ENCODE measurements at places on chromosomes 5 and 9. TPM values are rescaled to one million over a fixed set of nuclear protein-coding genes. Genes with fewer than 3 reads are reported as not detected.

- DNase-seq = no peak
These were observed 299.6 kb downstream of the EPB41L4A start for GRCh38 chr5:112119508-112119907.

GRCh38 chr9:105359892-105360291, 87.9 kb upstream of the FSD1L start:
- DNase-seq = no peak

Gene FOXD4L4
- total RNA-seq = 0.20 TPM

- DNase-seq = no peak
These were observed 77.7 kb upstream of the CTNND2 start for GRCh38 chr5:11981986-11982385.

Gene PCDHB2
- 10.1 TPM for total RNA-seq

- no peak for DNase-seq
These were observed 6.1 kb upstream of the CCDC152 start for GRCh38 chr5:42750507-42750906.
